Tibial nerve (tissue), 4 donors: ENCODE measurements at places on chromosomes 16 and 17. TPM values are rescaled to one million over a fixed set of nuclear protein-coding genes. Genes with fewer than 3 reads are reported as not detected.

DNA sequence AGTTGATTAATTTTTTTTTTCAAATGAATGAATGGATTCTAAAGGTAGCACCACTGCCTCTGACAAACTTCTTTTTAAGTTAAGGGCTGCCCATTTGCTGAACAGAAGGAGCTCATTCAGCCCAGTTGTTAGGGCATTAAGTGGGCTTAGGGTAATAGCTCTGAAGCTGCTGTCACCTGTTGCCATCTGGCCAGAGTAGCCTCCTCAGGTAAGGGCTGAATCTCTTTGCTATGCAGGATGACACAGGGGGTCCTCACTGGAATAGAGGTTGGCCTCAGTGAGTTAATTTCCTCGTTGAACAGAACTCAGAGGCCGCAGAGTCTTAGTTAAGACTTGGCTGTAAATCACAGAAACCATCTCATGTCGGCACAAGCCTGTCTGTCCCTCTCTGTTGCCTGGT lies 232.8 kb downstream of the CCDC182 start:
- H3K27ac ChIP-seq, result no peak overlapping the region
- H3K4me3 ChIP-seq, result no peak overlapping the region
- no peak for DNase-seq
- no peaks in the 10 kb centered on the region for H3K36me3 ChIP-seq
- no peaks in the 10 kb centered on the region for H3K27me3 ChIP-seq

Gene TMC8
- total RNA-seq, result 18.3 TPM

DNA sequence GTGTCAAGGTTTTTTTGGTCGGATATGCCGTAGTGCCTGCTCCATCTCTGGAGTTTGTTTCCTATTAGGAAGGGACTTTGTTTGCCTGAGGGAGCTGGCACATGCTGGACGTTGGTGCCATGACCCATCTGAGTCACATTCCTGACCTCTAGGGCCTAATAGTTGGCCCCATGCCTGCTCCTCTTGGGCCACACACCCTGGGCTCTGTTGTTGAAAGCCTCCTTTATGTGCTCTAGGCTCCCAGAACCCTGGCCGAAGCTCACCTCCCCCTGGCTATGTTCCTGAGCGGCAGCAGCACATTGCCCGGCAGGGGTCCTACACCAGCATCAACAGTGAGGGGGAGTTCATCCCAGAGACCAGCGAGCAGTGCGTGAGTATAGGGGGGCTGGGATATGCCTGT lies 18.4 kb downstream of the LIMD2 start:
- DNase-seq, result no peak
- H3K36me3 ChIP-seq, result no peaks in the 10 kb centered on the region
- H3K27ac ChIP-seq, result peak overlapping the region; percentile 48
- H3K4me1 ChIP-seq, result peaks cover 94% of the 10 kb centered on the region
- no peak overlapping the region for H3K4me3 ChIP-seq
- no peaks in the 10 kb centered on the region for H3K27me3 ChIP-seq

GRCh38 chr17:12545877-12546513 lies 119.7 kb upstream of the MYOCD start:
- H3K4me1 ChIP-seq, result no peaks in the 10 kb centered on the region
- peak; percentile 44 for DNase-seq
- H3K27me3 ChIP-seq, result no peaks in the 10 kb centered on the region
- no peak overlapping the region for H3K27ac ChIP-seq
- H3K4me3 ChIP-seq, result no peak overlapping the region

Gene NOTUM
- total RNA-seq, result not detected

- H3K4me3 ChIP-seq, result no peak overlapping the region
- no peaks in the 10 kb centered on the region for H3K36me3 ChIP-seq
- DNase-seq, result no peak
- no peak overlapping the region for H3K27ac ChIP-seq
- H3K4me1 ChIP-seq, result peaks cover 22% of the 10 kb centered on the region
These were observed 2.3 kb upstream of the CD79B start for GRCh38 chr17:63934183-63935112.

Gene RAB26
- not detected for total RNA-seq

DNA sequence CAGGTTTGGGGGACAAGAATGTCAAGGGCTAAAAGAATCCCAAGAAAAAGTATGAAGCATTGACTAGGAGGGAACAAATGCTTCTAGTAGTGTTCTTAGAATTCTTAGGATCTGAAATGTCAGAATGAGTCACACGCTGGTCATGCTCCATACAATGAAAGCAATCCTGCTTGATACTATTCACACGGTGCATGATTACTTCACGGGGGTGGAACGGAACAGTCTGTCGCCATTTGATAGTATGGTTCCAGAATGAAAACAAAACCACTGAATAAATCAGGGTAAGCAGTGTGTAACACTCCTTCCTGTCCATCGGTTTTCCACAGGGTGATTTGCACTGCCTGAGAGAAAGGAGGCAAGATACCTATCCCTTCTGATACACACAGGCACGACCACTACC lies 22.9 kb upstream of the YWHAE start:
- DNase-seq, result no peak
- no peaks in the 10 kb centered on the region for H3K27me3 ChIP-seq
- no peaks in the 10 kb centered on the region for H3K4me1 ChIP-seq

DNA sequence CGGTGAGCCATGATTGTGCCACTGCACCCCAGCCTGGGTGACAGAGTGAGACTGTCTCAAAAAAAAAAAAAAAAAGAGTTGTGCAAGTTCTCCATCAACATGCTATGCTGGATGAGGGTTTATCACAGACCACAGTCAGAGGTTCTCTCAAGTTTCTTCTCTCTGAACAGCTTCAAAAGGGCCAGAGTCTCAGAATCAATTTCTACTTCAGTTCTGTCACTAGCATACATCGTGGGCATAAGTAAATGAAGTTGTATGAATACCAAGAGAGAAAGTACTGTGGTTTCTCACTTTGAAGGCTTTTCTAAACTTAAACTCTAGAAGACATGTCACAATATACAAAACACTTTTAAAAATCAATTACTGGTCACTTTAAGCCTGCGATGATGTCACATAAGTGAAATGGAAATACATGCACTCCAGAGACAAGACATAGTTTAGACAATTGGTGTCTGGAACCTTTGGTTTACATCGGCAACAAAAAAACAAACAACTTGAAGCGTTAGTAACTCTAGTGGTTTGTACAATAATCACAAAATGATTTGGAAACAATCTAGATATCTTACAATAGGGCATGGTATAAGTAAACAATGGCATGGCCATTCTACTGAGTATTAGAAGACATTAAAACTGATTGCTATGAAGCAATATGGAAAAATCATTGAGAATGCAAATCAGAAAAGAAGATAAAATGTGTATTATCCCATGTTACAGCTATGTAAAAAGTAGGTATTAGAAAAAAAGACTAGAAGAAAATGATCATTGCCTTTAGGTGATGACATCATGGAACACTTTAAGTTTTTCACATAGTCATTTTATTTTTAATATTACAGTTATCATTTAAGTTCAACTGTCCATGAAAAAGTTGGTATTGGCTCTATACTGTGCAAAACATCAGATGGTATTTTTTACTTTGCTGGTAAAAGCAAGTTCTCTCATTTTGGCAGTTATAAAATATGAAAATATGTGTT lies 232.3 kb downstream of the ZFHX3 start:
- no peaks in the 10 kb centered on the region for H3K27me3 ChIP-seq
- H3K4me3 ChIP-seq, result no peak overlapping the region

Gene ATP1B2
- total RNA-seq, result 3.9 TPM

Gene HOXB6
- total RNA-seq, result 5.1 TPM

Gene PRR29
- total RNA-seq, result not detected

Gene KRTAP4-3
- not detected for total RNA-seq

Gene TBC1D3C
- not detected for total RNA-seq

- DNase-seq, result no peak
- H3K36me3 ChIP-seq, result no peaks in the 10 kb centered on the region
- no peaks in the 10 kb centered on the region for H3K4me1 ChIP-seq
- no peaks in the 10 kb centered on the region for H3K27me3 ChIP-seq
- H3K4me3 ChIP-seq, result no peak overlapping the region
- H3K27ac ChIP-seq, result no peak overlapping the region
These were observed 65.5 kb upstream of the DNAH17 start for GRCh38 chr17:78642707-78643106.

- no peaks in the 10 kb centered on the region for H3K36me3 ChIP-seq
- no peaks in the 10 kb centered on the region for H3K4me1 ChIP-seq
- H3K27me3 ChIP-seq, result no peaks in the 10 kb centered on the region
These were observed 61.4 kb downstream of the NFATC3 start for GRCh38 chr16:68146585-68146984.

Gene BCL6B
- total RNA-seq, result 2.5 TPM

DNA sequence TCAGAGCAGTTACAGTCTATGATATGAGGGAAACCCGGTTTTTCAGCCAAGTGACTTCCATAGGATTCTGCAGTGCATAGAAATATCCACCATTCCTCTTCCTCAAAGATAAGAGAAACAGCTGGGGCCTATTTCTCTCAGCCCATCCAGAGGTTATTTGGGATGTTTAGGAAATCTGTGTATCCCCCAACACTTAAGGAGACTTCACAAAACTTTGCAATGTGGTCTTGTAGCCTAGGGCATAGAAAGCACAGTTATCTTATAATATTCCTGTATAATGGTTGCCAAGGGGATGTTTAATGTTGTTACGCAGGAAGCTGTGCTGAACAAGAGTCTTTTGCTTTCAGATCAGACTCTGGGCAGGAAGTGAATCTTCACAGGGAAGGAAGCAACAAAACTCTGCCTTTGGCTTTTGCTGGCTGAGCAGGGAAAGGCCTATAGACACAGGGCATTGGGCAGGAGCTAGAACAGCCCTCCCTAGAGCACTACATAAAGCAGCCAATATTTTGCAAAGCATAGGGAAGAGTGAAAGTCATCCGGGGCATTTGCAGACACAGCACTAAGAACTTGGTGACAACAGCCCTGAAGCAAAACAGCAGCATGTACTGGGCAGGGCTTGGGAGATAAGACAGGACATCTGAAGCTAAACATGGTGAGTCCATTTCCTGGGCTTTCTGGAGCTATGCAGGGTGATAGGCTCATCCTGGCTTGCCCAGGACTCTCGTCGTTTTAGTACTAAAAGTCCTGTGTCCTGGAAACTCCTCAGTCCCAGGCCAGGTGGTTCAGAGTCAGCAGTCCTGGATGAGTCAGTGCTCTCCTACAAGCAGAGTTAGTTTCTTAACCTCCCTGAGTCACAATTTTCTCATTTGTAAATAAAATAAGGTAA lies 18.7 kb upstream of the BEAN1 start:
- DNase-seq, result no peak
- peak overlapping the region; percentile 50 for H3K27ac ChIP-seq
- peaks cover 8% of the 10 kb centered on the region for H3K4me1 ChIP-seq
- no peak overlapping the region for H3K4me3 ChIP-seq
- no peaks in the 10 kb centered on the region for H3K36me3 ChIP-seq

GRCh38 chr17:17685775-17686291 lies 4.6 kb downstream of the RAI1 start:
- no peak overlapping the region for H3K4me3 ChIP-seq
- H3K27ac ChIP-seq, result peak overlapping the region; percentile 60
- peaks cover 25% of the 10 kb centered on the region for H3K4me1 ChIP-seq
- H3K36me3 ChIP-seq, result no peaks in the 10 kb centered on the region

DNA sequence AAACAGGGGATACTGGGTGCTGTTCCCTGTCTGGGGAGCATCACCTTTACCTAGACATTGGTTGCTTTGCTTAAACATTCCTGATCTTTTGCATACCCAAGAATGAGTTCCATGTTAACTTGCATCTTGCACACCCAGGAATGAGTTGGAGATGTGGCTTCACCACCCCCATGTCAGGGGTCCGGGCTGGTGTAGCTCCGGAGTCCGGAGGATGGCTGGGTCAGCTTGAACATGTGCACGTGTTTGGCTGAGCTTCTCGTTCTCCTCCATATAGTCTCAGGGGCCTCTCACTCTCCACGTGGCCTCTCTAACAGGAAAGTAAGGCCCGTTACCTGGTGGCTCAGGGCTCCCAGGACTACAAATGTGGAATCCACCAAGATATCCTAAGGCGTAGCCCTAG lies 18.2 kb upstream of the AMZ2 start:
- H3K4me1 ChIP-seq, result no peaks in the 10 kb centered on the region
- H3K36me3 ChIP-seq, result peaks cover 25% of the 10 kb centered on the region
- H3K4me3 ChIP-seq, result no peak overlapping the region
- no peak for DNase-seq

Gene TBC1D3I
- 2.7 TPM for total RNA-seq

Gene HMOX2
- total RNA-seq, result 75.6 TPM

Gene PROCA1
- 4.2 TPM for total RNA-seq

- H3K4me3 ChIP-seq, result no peak overlapping the region
- no peak for DNase-seq
- no peaks in the 10 kb centered on the region for H3K36me3 ChIP-seq
- H3K4me1 ChIP-seq, result peaks cover 24% of the 10 kb centered on the region
These were observed 132.4 kb downstream of the ABCA8 start for GRCh38 chr17:68822719-68823289.

GRCh38 chr17:8060274-8060673 lies 21.4 kb downstream of the ALOX15B start:
- no peak overlapping the region for H3K4me3 ChIP-seq
- H3K27ac ChIP-seq, result no peak overlapping the region
- peak; percentile 89 for DNase-seq
- H3K4me1 ChIP-seq, result peaks cover 5% of the 10 kb centered on the region

Gene KRTAP4-9
- total RNA-seq, result not detected

Gene CACNG3
- total RNA-seq, result not detected

DNA sequence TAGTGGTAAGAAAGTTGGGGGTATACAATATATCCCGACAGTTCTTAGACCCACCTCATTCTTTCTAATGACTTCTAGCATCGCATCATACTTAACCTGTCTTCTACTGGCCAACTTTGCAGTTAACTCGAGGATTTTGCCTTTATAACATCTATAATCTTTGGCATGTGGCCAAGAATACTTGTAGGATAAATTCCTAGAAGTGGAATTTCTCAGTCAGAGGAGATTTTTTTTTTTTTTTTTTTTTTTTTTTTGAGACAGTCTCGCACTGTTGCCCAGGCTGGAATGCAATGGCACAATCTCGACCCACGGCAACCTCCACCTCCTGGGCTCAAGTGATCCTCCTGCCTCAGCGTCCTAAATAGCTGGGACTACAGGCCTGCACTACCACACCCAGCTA lies 253.5 kb downstream of the MRTFB start:
- no peaks in the 10 kb centered on the region for H3K27me3 ChIP-seq
- H3K36me3 ChIP-seq, result no peaks in the 10 kb centered on the region
- H3K4me1 ChIP-seq, result no peaks in the 10 kb centered on the region
- no peak overlapping the region for H3K27ac ChIP-seq
- no peak overlapping the region for H3K4me3 ChIP-seq

GRCh38 chr17:67696347-67696746 lies 21.4 kb upstream of the NOL11 start:
- no peak for DNase-seq
- H3K27ac ChIP-seq, result no peak overlapping the region
- H3K27me3 ChIP-seq, result no peaks in the 10 kb centered on the region
- H3K4me1 ChIP-seq, result no peaks in the 10 kb centered on the region
